Progenitor cell of endocrine pancreas (in vitro differentiated cells): ENCODE measurements at places on chromosomes 7 and 10. TPM values are rescaled to one million over a fixed set of nuclear protein-coding genes. Genes with fewer than 3 reads are reported as not detected.

GRCh38 chr10:102555781-102556328, 52.1 kb downstream of the SUFU start:
- no peak overlapping the region for H3K27ac ChIP-seq
- no peaks in the 10 kb centered on the region for H3K4me1 ChIP-seq
- no peak overlapping the region for H3K4me3 ChIP-seq
- no peak for DNase-seq
- H3K27me3 ChIP-seq, result no peaks in the 10 kb centered on the region

DNA sequence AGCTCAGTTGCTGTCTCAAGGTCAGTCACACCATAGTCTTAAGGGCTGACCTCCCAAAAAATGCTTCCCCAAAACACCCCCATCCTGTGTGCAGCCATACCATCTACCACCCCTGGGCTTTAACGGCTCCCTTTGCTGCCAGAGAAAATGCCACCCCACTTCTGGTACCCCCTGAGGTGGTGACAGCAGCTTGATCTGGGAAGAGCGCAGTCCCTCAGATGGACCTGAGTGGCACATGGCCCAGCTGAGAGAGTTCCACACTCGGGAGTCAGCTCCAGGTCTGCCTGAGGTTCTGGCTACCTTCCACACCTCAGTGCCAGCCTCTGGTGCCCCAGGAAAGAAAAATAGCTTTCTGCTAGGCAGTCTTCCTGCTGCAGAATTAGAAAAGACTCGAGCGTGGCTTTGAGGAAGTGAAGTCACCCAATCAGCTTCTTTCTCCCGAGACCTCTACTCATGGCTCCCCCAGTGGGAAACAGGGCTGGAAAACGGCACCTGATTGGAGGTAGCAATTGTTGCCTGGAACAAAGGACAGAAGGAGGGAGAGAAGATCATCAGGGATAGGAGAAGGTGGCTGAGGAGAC, 151.7 kb downstream of the ARHGAP21 start:
- DNase-seq, result no peak
- H3K4me1 ChIP-seq, result peaks cover 12% of the 10 kb centered on the region
- H3K27me3 ChIP-seq, result peaks cover 3% of the 10 kb centered on the region

GRCh38 chr7:152894295-152895170, 135.0 kb downstream of the ACTR3B start:
- H3K4me3 ChIP-seq, result no peak overlapping the region
- no peaks in the 10 kb centered on the region for H3K4me1 ChIP-seq

DNA sequence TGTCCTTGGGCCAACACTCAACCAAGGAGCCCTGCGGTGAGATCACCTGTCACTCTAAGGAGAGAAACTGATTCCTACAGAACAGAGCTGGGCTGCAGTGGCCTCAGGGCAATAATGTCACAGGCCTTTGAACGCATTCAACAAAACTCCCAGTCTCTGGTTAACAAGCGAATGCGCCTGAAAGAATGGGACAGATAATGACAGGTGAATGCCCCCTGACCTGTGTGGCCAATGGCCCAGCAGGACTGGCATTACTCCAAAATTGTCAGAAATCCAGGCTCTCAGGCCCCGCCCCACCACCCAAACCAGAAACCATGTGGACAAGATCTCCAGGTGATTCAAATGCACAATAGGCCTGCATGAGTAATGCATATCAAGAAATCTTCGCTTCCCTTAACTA, 277.7 kb upstream of the KLF6 start:
- DNase-seq, result no peak
- no peaks in the 10 kb centered on the region for H3K36me3 ChIP-seq
- H3K4me3 ChIP-seq, result no peak overlapping the region
- no peaks in the 10 kb centered on the region for H3K4me1 ChIP-seq

DNA sequence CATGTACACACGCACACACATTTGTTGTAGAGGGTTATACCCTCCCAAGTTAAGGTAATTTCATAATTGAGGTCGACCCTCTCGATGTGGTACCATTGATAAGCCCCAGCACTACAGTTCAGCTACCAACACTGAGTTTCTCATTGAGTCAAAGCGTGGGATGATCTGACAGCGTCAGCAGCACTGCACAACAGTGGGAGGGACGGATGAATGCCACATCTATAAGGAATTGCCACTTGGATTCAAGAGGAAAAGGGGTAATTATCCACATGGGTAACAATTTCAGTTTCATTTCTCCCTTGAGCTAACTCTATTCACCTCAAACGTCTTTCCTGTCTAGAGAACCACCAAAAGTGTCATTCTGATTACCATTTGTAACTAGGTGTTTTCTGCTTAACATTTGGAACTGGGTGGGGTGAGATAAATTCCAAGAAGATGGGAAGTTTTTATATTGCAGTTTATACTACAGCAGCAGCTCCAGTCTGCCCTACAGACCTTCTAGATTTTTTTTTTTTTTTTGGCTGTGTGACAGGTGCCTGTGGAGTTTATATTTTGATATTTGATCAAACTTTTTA, 342.9 kb downstream of the AUTS2 start:
- H3K36me3 ChIP-seq, result no peaks in the 10 kb centered on the region
- H3K27me3 ChIP-seq, result no peaks in the 10 kb centered on the region
- H3K27ac ChIP-seq, result peak overlapping the region; percentile 17
- peaks cover 41% of the 10 kb centered on the region for H3K4me1 ChIP-seq

- no peak overlapping the region for H3K4me3 ChIP-seq
- peak overlapping the region; percentile 70 for H3K27ac ChIP-seq
- no peaks in the 10 kb centered on the region for H3K36me3 ChIP-seq
- DNase-seq, result no peak
- H3K4me1 ChIP-seq, result peaks cover 70% of the 10 kb centered on the region
Measured at GRCh38 chr10:113017376-113017775, 67.3 kb downstream of the TCF7L2 start.

DNA sequence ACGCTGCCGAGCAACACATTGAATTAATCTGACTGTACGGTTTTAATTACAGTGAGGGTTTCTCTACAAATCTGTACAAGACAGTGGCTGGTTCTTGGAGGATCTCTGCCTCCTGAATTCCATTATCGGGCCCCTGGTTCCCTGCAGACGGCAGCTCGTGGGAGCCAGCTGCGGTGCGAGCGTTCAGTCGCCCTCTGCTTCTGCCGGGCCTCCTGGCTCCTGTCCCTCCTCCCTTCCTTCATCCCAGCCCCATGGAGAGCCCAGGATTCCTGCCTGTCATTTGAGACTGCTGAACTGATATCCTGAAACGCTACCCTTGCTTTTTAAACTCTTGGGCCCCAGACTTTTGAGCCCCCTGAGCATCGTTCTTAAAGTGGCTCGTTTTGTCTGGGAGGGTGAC, 6.6 kb upstream of the DLX6 start:
- no peak overlapping the region for H3K27ac ChIP-seq
- DNase-seq, result no peak
- no peak overlapping the region for H3K4me3 ChIP-seq
- no peaks in the 10 kb centered on the region for H3K36me3 ChIP-seq
- H3K27me3 ChIP-seq, result peaks cover 100% of the 10 kb centered on the region

DNA sequence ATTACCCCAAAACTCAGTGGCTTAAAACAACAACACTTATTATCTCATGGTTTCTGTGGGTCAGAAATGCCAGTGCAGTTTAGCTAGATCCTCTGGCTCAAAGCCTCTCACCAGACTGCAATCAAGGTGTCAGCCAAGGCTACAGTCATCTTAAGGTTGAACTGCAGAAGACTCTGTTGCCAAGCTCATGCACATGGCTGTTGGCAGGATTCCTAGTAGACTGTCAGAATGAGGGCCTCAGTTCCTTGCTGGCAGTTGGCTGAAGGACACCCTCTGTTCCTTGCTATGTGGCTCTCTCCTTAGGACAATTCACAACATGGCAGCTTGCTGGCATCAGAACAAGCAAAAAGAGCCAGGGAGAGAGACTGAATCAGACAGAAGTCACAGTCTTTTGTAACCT, 34.7 kb downstream of the TOMM7 start:
- H3K27ac ChIP-seq, result no peak overlapping the region
- H3K36me3 ChIP-seq, result peaks cover 2% of the 10 kb centered on the region
- H3K4me1 ChIP-seq, result peaks cover 31% of the 10 kb centered on the region
- no peaks in the 10 kb centered on the region for H3K27me3 ChIP-seq
- no peak overlapping the region for H3K4me3 ChIP-seq

- peak overlapping the region; percentile 94 for H3K27ac ChIP-seq
- H3K36me3 ChIP-seq, result no peaks in the 10 kb centered on the region
- H3K4me1 ChIP-seq, result peaks cover 66% of the 10 kb centered on the region
- DNase-seq, result no peak
Measured at GRCh38 chr10:21519397-21519933, 6.0 kb downstream of the SKIDA1 start.

Gene PDE1C
- total RNA-seq, result 1.0 and 1.7 TPM in 2 replicates

Gene FRMD4A
- 42.2 and 66.9 TPM in 2 replicates for total RNA-seq

Gene TAS2R4
- 2.4 and 3.7 TPM in 2 replicates for total RNA-seq

Gene ABCC2
- 0.75 and 0.89 TPM in 2 replicates for total RNA-seq

Gene MACC1
- 16.1 and 21.3 TPM in 2 replicates for total RNA-seq

Gene CADPS2
- total RNA-seq, result 4.3 and 6.1 TPM in 2 replicates
